ENCODE measurements at places on chromosomes 3 and 15.

- DNase-seq = no peak
Measured at GRCh38 chr3:65729973-65730372, 308.7 kb downstream of the MAGI1 start.

GRCh38 chr3:106261396-106261795 lies 392.6 kb upstream of the CBLB start:
- no peak for DNase-seq

DNA sequence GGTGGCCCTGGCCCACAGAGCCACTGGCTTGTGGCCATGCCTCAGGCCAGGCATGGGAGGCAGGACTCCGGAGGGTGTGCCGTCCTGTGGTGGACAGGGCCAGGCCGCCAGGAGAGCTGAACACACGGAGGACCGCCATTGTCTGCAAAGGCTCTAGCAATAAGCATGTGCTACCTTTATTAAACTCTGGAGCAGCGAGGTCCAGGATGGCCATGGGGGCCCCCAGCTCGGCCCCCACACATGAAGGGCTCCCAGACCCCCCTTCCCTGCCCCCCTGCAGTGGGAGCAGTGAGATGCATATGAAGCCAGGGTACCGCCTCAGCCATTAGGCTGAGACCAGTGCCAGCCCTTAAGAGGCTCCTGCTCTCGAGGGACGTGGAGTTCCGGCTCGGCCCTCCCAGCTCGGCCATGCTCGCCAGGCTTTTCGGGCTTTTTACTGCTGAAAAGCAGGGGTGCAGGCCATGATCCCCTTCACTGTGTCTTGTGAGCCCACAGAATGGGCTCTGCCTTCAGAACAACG lies 2.7 kb downstream of the AMIGO3 start:
- no peak for DNase-seq

DNA sequence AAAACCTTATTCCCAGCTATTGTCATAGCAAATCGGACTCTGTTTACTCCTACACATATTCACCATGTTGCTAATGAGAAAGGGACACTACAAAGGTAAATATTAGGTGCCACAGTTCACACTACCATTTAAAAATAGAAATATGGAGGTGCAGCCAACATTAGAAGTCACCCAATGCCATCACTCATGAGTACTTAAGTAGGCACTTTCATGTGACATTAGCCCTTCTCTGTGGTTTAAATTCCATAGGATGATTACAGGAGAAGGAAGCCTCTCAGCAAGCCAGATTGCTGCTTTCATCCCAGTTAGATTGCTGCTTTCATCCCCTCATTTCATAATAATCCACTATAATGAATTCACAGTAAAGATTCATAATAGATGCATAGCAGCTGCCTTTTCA lies 376.8 kb upstream of the ALCAM start:
- no peak for DNase-seq

- no peak for DNase-seq
Measured at GRCh38 chr15:40831861-40832260, 3.4 kb upstream of the PPP1R14D start.

DNA sequence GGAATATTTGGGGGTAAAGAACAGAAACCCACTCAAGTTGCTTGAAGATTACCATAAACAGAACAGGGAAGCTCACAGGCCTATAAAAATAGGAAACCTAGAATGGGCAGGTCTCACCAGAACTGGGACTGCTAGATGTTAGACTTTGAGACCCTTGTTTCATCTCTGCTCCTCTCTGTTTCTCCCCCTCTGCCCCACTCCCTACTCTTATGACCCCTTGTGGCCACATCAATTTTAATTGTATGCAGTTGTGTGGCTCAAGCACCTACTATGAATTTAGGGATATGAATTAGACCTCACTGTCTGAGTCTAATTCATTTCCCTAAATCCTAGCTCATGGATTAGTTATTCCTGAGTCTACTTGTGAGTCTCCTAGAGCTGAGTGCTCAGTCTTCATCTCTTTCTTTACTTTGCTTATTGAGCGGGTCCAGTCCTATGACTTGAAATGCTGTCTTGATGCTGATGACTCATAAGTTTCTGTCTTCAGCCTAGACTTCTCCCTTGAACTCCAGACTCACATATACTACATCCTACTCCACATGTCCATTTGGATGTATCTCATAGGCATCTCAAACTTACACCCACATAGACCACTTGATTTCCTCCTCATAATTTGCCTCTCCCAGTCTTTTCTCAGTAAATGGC lies 78.7 kb downstream of the ITPR1 start:
- DNase-seq = peak; percentile 66

- no peak for DNase-seq
Measured at GRCh38 chr3:194585880-194586281, 47.3 kb downstream of the TMEM44 start.

- DNase-seq = no peak
Measured at GRCh38 chr3:184647405-184647936, 64.4 kb downstream of the MAGEF1 start.

DNA sequence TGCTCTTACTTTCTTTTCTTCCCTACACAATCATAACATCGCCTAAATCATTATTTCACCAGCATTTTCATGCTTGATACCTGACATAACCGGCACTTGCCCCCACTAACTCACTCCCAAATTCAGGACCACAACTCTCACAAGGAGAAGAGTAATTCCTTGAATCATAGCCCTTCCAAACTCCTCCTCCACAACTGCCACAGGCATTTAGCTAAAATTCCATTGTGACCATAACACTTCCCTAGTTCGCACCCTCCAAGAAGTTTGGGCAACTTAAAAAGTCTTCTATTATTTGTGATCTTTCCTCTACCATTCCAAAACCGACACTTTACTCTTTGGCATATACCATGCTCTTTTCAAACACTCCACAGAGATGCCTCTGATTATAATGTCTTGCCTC lies 59.4 kb upstream of the XRN1 start:
- no peak for DNase-seq

DNA sequence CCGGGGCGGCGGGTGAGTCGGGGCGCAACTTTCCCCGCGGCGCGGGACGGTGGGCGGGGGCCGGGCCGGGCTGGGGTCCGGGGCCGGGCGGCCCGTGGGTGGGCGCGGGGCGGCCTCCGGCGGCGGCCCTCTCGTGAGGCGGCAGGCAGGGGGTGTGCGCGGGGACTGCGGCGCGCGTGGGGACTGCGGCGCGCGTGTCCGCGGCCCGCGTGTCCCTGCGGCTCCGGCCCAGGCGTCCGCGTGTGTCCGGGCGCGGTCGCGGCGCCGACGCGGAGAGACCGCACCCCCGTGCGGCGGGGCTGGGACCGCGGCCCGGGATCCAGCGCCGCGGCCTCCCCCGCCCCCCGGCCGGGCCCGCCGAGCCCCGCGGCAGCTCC lies 349 bp downstream of the PLXNA1 start:
- no peak for DNase-seq

GRCh38 chr3:177220136-177220974 lies 23.1 kb upstream of the TBL1XR1 start:
- DNase-seq = no peak

DNA sequence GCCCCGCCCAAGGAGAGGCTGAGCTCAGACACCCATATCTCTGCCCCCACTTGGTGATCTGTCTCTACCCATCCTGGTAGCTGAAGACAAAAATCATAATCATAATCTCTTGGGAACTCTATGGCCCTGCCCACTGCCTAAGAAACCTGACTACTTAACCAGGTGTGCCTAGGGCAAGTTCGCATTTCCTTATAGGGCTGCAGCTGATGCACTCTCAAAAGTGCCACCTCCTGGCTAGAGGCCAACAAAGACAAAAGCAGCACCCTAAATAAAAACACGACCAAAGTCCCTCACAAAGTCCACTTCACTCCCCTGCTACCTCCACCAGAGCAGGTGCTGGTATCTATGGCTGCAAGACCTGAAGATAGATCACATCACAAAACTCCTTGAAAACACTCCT lies 250.4 kb upstream of the SLITRK3 start:
- no peak for DNase-seq

DNA sequence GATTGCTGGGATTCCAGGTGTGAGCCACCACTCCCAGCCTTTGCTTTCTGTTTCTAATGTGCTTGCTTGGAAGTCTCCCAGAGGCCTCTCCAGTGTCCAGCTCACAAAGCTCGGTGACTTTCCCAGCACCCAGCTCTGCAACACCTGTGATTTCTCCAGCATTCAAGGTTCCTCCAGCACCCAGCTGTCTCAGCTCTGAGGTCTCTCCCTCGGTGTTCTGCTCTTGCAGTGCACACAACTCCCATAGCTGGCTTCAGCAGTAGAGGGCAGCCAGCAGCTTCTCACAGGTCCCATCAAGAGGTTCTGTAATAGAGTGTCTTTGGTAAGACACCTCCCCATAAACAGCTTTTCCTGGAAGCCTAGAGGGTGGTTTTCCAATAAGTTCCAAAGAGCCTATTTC lies 75.1 kb downstream of the GRM7 start:
- no peak for DNase-seq

GRCh38 chr3:33803252-33803651 lies 4.8 kb downstream of the PDCD6IP start:
- no peak for DNase-seq

- peak; percentile 25 for DNase-seq
Measured at GRCh38 chr15:84582583-84583157, 18.1 kb upstream of the ZSCAN2 start.

- DNase-seq = no peak
Measured at GRCh38 chr3:22565393-22565792, 637.7 kb upstream of the UBE2E2 start.

DNA sequence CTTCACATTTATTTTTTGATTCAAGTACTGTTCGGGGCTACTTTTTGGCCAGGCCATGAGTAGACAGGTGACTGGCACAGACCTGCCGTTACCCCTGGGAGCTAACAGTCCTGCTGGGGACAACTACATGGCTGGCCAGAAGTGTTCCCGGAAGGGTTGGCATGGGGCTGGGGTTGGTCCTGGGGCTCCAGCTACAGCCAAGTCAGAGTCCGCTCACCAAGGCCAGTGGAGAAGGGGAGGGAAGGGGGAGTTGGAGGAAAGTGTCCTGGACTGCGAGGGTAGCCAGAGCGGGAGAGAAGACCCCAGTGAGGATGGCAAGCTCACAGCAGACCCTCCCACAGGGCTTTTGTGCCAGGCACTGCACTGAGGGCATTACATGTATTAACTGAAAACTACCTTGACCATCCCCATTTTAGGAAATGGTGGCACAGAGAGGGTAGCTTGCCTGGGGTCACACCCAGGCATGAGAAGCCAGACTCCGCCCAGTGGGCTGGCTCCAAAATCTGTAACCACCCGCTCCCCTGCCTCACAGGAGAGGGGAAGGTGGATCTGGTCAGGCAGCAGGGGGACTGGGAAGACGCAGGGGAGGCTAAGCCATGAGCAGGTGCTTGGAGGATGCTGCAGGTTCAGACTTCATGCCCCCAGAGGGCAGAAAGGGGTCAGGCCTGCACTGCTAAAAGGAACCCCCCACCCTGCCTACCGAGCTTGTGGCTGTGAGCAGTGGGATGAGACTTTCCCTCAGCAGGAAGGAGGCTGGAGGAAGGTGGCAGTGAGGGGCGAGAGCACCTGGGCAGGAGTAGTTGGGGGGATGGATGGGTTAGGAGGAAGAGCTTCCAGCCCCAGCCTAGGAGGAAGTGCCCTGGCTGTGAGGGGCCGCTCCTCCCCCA lies 38.3 kb upstream of the ESYT3 start:
- DNase-seq = no peak

DNA sequence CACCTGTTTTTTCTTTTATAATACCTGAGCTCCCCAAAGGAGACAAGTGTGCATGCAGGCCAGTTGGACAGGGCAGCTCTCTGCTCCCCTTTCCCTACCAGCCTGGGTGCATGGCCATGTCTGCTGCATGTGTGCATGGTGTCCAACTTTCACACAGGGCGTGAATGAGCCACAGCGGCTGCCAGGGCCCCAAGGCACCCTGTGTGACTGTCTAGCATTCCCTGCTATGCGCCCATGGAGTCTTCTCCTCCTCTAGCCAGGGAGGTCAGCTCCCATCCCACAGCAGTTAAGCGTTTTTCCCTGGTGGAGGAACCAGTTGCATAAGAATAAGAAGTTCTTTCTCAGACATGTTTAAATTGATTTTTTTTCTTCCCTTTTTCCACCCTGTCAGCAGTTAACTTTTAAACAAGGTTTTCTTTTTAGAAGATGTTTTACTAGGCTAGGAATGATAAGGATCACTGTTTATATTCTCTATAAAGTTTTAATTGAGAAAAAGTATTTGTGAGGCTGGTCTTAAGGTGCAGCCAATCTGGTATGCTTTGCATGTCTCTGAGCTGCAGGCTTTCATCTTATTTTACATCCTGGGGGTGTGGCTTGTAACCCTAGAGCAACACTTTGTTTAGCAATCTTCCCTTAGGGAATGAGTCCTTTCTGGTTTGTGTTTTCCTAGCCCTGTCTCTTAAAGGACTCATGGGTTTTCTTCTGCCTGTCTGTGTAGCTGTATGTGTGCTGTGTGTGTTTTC lies 20.5 kb upstream of the OR5H1 start:
- no peak for DNase-seq

DNA sequence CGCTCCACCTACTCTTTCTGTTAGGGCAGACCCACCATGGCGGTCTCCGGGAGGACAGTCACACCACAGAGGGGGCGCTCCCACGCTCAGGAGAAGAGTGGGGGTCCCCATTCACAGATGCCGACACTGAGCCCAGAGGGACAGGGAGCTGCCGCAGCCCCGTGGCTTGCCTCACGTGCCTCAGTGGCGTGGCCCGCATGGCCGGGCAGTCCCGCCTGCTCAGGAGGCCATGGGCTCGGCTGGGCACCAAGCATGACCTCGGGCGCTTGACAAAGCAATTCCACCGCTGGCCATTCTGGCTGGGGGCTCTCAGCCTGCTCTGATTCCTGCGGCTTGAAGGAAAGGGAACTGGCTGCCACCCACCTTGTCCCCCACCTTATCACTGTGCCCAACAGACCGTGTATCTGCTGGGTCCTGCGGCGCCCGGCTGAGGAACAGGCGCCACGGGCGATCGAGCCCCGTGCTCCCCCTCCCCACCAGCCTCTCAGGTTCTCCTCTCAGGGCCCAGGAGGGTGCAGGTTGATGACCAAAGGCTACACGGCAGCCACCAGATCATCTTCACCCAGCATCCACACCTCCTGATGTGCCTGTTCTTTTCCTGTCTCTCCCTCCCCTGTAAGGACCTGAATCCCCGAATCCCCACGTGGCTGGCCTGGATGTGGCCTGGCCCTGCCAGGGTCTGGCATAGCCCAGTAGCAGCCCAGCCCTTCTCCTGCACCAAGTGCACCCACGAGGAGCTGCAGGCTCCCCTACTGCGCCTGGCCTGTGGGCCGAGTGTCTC lies 20.7 kb downstream of the CYFIP1 start:
- DNase-seq = no peak

DNA sequence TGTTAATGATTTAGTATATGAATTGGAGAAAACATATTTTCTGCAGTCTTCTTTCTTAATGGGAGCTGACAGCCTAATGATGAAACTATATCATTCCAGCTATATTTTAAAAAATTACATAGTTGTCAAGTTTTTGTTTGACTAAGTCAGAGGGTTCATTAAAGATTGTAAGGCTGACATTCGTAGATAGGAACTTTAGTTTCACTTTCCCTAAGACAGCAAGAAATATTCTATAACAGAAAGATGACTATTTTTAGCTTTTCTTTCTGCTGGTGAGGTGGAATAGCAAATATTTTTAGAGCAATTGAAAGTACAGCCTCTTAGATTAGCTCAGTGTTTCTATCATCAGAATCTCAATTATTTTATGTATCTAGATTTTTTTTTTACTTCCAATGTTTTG lies 60.2 kb downstream of the PIAS1 start:
- DNase-seq = peak; percentile 60

All from hematopoietic multipotent progenitor cell treated with erythropoietin and hydrocortisone succinate and interleukin-3 and kit ligand, for 6 days (in vitro differentiated cells).